Purkinje cell (primary cell): ENCODE measurements at places on chromosomes 3 and 15. TPM values are rescaled to one million over a fixed set of nuclear protein-coding genes. Genes with fewer than 3 reads are reported as not detected.

ARPP21 gene
- polyA plus RNA-seq = 42.6 and 76.9 TPM in 2 replicates

APEH gene
- polyA plus RNA-seq = 78.1 and 87.5 TPM in 2 replicates

JMJD7 gene
- 6.6 and 12.8 TPM in 2 replicates for polyA plus RNA-seq

IL5RA gene
- polyA plus RNA-seq = 0.05 TPM in 1 of 2 replicates, not detected in the other

ACTC1 gene
- polyA plus RNA-seq = 1.4 and 2.6 TPM in 2 replicates

DNAH12 gene
- 0.77 TPM in 1 of 2 replicates, not detected in the other for polyA plus RNA-seq

CFAP100 gene
- polyA plus RNA-seq = not detected in 2 replicates

ATP8B4 gene
- 0.58 TPM in 1 of 2 replicates, not detected in the other for polyA plus RNA-seq

ANKUB1 gene
- not detected in 2 replicates for polyA plus RNA-seq

WNT5A gene
- 9.3 and 9.9 TPM in 2 replicates for polyA plus RNA-seq

KCNMB2 gene
- 3.3 TPM in 1 of 2 replicates, not detected in the other for polyA plus RNA-seq

CNBP gene
- 169 and 175 TPM in 2 replicates for polyA plus RNA-seq

PIGBOS1 gene
- polyA plus RNA-seq = 35.2 and 44.2 TPM in 2 replicates

FBXW12 gene
- polyA plus RNA-seq = 0.17 TPM in 1 of 2 replicates, not detected in the other

GJD2 gene
- 6.8 and 17.8 TPM in 2 replicates for polyA plus RNA-seq

RGMA gene
- polyA plus RNA-seq = 0.31 and 0.32 TPM in 2 replicates

CYP1A2 gene
- polyA plus RNA-seq = not detected in 2 replicates

SLC49A4 gene
- 37.0 and 49.3 TPM in 2 replicates for polyA plus RNA-seq

ESYT3 gene
- polyA plus RNA-seq = 5.1 and 12.4 TPM in 2 replicates

CCNB2 gene
- 1.4 TPM in 1 of 2 replicates, not detected in the other for polyA plus RNA-seq

NOX5 gene
- polyA plus RNA-seq = 0.05 TPM in 1 of 2 replicates, not detected in the other

NR1I2 gene
- polyA plus RNA-seq = 0.31 TPM in 1 of 2 replicates, not detected in the other

ROBO1 gene
- polyA plus RNA-seq = 8.3 and 8.6 TPM in 2 replicates

CLDN16 gene
- not detected in 2 replicates for polyA plus RNA-seq

EBLN2 gene
- 1.8 TPM in 1 of 2 replicates, not detected in the other for polyA plus RNA-seq

RTF1 gene
- 29.8 and 32.9 TPM in 2 replicates for polyA plus RNA-seq

AHSG gene
- not detected in 2 replicates for polyA plus RNA-seq

KLHL40 gene
- polyA plus RNA-seq = not detected in 2 replicates

ZNF639 gene
- 12.4 and 13.1 TPM in 2 replicates for polyA plus RNA-seq

SLC24A5 gene
- polyA plus RNA-seq = 0.47 TPM in 1 of 2 replicates, not detected in the other

SIDT1 gene
- polyA plus RNA-seq = 3.6 and 4.6 TPM in 2 replicates

FETUB gene
- not detected in 2 replicates for polyA plus RNA-seq

METTL6 gene
- 43.4 and 54.0 TPM in 2 replicates for polyA plus RNA-seq

NEK10 gene
- polyA plus RNA-seq = 14.3 and 22.3 TPM in 2 replicates

XCR1 gene
- polyA plus RNA-seq = not detected in 2 replicates

CRABP1 gene
- 2.5 TPM in 1 of 2 replicates, not detected in the other for polyA plus RNA-seq

INTS14 gene
- 5.4 and 14.1 TPM in 2 replicates for polyA plus RNA-seq

ARNT2 gene
- polyA plus RNA-seq = 6.2 and 11.4 TPM in 2 replicates

MAGEL2 gene
- polyA plus RNA-seq = 0.18 and 0.98 TPM in 2 replicates

CLDN11 gene
- 0.55 and 4.3 TPM in 2 replicates for polyA plus RNA-seq

CSTA gene
- polyA plus RNA-seq = not detected in 2 replicates

GPR176 gene
- 0.63 and 2.4 TPM in 2 replicates for polyA plus RNA-seq

ZNF660 gene
- 2.2 and 2.9 TPM in 2 replicates for polyA plus RNA-seq

KIF7 gene
- polyA plus RNA-seq = 0.25 and 0.85 TPM in 2 replicates

RARRES1 gene
- 0.71 and 2.4 TPM in 2 replicates for polyA plus RNA-seq

CFAP92 gene
- polyA plus RNA-seq = 0.13 and 0.34 TPM in 2 replicates

COL8A1 gene
- 4.9 and 9.1 TPM in 2 replicates for polyA plus RNA-seq

TIMP4 gene
- 21.4 and 31.7 TPM in 2 replicates for polyA plus RNA-seq

ATP11B gene
- polyA plus RNA-seq = 20.4 and 21.5 TPM in 2 replicates

C2CD4B gene
- polyA plus RNA-seq = 0.29 TPM in 1 of 2 replicates, not detected in the other

SNX22 gene
- 1.1 and 1.7 TPM in 2 replicates for polyA plus RNA-seq

ARL8B gene
- 111 and 119 TPM in 2 replicates for polyA plus RNA-seq

KBTBD13 gene
- polyA plus RNA-seq = not detected in 2 replicates

PARP15 gene
- polyA plus RNA-seq = 2.2 and 2.7 TPM in 2 replicates

TMCO5A gene
- polyA plus RNA-seq = not detected in 2 replicates

TIGIT gene
- polyA plus RNA-seq = not detected in 2 replicates

CTXN2 gene
- 3.8 and 4.9 TPM in 2 replicates for polyA plus RNA-seq

POC1A gene
- 0.13 and 0.34 TPM in 2 replicates for polyA plus RNA-seq

DLEC1 gene
- not detected in 2 replicates for polyA plus RNA-seq
